GM04503 (cell line): ENCODE measurements at places on chromosomes 5 and 9.
A peak's percentile ranks its signal among the peaks of the same experiment; 100 is the strongest.

GRCh38 chr5:172373680-172374079, 80.6 kb downstream of the SH3PXD2B start:
- DNase-seq, result no peak

- no peak for DNase-seq
These were observed 149.7 kb downstream of the ENC1 start for GRCh38 chr5:74490814-74491213.

DNA sequence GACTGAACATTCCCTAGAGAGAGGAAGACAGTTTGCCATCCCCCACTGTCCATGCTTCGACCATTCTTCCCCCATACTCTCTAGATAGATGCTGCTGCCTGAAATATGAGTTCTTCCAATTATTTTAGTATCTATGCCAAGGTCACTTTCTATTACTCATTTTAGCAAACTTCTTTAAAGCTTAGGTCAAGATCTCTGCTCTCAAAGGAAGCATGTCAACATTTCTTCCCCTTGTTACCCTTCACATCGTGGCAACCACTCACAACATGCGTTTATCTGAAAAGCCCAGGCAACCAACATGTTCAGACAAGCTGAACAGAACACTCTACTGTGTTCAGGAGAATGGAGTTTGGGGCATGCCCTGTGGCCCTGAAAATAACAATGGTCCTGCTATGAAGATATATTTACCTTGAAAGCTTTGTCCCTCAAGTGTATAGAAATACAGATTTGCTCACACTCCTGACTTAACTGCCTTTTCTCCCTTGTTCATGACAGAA, 138.4 kb upstream of the KIF2A start:
- DNase-seq, result no peak

DNA sequence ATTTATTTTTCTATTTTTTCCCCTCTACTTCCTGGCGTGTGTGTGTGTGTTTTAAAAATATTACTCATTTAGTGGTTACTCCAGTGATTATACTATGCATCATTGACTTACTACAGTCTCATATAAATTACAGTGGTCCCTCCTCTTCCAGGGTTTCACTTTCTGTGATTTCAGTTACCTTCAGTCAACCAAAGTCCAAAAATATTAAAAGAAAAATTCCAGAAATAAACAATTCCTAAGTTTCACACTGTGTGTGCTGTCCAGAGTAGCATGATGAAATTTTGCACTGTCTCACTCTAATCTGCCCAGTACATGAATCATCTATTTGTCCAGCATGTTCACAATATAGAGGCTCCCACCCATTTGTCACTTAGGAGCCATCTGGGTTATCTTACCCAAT, 47.4 kb upstream of the CCDC112 start:
- DNase-seq, result no peak

DNA sequence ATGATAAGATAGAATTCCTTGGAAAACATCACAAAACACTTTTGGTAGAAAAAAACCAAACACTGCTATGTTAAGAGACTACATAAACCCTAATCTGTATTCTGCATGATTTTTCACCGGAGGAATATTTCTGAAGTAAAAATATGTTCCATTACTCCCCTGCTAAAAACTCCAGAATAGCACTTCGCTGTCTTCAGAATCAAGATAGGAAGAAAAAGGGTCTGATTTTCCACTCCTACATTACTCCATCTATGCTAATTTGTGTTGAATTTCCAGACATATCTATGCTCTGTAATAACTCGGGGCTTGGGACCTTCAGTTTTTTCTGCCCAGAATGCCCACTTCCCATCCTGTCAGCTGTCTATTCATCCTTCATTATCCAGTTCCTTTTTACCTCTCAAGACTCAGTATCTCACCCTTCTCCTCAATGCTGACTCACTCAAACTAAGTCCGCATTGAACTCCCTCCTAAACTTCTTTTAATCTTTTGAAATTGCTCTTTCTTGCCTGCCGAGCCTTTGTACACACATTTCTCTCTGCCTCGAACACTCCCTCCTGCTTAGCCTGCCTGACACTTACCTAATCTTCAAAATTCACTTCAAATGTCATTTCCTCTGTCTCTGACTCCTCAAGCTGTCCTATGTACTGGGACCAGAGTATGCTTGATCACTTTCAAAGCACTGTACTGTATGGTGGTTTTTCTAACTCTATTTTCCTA, 171.0 kb downstream of the ARRDC3 start:
- no peak for DNase-seq

GRCh38 chr9:88458716-88459465, 70.6 kb downstream of the SPIN1 start:
- DNase-seq, result peak; percentile 86

GRCh38 chr5:56330806-56331205, 97.7 kb upstream of the ANKRD55 start:
- DNase-seq, result no peak

DNA sequence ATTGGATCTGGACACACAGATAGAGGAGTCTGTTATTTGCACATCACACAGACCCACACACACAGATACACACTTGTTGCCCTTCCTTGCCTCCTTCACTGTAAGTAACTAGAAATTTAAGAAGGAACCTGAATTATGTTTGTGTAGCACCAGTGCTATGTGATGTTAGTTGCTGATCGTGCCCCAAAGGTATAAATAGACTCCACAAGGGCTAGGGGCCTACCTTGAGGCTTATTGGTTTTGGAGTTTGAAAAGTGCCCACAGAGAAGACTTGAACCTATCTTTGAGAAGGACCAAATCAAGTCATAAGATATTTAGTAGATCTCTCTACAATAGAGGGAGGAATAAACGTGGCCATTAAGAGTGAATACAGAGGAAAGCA, 8.8 kb upstream of the TGFBI start:
- no peak for DNase-seq

- DNase-seq, result no peak
These were observed 9.4 kb upstream of the CD74 start for GRCh38 chr5:150422075-150422474.

- DNase-seq, result no peak
These were observed 128.1 kb downstream of the STARD4 start for GRCh38 chr5:111384220-111384619.

- no peak for DNase-seq
These were observed 571 bp upstream of the S1PR3 start for GRCh38 chr9:88990729-88991065.

- DNase-seq, result peak; percentile 75
These were observed 9.1 kb upstream of the RFK start for GRCh38 chr9:76403352-76403751.

DNA sequence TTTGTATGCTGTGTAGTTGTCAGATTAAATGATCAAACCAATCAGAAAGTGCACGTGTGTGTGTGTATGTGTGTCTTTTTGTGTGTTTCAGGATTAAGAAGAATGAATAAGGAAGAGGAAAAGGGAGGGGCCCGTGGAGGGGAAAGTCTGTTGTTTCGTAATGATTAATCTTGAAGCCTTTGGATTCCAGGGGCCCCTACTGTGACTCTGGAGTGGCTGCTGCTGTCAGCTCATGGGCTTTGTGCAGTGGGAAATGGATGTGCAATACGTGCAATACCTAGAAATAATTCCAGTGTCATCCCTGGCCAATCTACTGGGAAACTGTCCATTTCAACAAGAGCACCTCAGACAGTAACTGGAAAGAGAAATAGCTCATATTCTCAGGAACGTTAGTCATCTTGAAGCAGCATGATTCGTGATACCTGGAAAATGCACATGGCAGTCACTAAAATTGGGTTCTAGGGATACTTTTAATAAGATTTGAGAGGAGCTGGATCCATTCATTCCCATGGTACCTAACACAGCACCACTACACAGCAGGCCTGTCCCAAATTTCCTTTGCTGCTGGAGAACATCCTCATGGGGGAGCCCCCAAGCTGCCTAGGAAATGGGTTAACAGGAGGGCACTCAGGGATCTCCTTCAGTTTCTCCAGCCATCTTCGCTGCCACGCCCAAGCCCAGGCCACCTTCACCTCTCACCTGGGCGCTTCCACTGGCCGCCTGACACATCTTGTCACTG, 186.3 kb downstream of the NR3C1 start:
- DNase-seq, result no peak

DNA sequence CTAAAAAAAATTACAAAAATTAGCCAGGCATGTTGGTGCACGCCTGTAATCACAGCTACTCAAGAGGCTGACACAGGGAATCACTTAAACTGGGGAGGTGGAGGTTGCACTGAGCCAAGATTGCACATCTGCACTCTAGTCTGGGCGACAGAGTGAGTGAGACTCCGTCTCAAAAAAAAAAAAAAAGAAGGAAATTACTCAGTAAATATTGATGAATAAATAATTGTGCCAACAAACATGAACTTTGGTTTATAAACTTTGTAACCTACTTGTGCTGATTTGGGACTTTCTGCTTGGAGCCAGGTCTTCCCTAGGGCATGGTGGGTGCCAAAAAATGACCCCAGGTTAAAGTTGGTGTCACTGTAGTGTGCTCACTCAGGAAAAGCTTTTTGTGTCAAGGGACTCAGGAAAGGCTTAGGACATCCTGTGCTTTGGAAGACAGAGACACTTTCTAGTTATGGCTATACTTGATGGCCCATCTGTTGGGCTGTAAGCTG, 19.0 kb downstream of the ABLIM3 start:
- DNase-seq, result no peak

- DNase-seq, result no peak
These were observed 1.6 kb downstream of the TMEM245 start for GRCh38 chr9:109117856-109118807.

- peak; percentile 13 for DNase-seq
These were observed 483.8 kb downstream of the DMAC1 start for GRCh38 chr9:7315746-7316145.

DNA sequence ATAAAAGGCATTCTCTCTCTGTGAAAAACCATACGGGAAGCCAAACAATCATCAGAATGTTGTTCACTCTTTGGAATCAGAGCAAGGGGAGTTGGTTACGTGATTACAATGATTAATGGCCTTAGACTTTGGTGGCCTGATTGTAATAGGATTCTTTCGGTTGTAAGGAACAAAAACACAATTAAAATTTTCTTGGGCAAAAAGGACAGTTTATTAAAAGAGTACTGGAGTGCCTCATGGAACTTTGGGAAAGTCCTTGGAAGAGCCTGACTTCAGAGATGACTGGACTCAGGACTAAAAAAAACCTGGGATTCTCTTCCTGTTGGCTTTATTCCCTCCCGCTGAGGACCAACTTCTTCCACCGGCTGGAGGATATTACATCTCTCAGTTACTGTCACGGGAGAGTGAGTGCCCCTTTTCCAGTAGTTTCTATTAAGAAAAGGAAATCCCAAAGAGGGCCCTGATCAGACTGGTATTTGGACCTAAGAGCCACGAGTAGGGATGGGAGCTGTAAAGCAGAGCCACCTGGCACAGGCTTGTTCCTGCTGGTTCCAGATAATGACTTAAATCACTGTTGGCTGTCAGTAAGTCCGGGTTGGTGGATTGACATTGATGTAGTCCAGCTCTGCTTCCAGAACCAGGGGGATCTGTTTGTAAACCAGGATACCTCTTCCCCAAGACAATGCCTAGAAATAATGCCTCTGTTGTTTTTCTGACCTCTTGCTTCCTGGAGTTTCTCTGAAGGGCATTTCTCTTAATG, 53.9 kb downstream of the CFAP95 start:
- DNase-seq, result peak; percentile 62

- no peak for DNase-seq
These were observed 8.4 kb downstream of the PCYOX1L start for GRCh38 chr5:149366169-149366729.

DNA sequence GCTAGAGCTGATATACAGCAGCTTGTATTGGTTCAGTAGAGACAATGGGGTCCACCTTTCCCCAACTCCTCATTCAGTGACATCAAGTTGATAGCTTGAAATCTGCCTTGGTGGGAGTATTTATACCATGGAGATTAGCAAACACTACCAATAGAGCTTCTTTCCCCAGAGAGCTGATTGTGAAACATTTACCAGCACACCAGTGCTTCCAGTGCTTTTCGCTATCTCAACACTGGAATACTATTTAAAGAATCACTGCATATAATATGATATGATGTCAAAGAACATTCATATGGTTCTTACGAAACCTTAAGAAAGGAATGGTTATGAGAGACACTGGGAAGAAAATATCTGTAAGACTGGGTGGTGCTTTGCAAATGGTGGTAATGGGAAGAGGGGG, 21.8 kb upstream of the RNF145 start:
- no peak for DNase-seq

DNA sequence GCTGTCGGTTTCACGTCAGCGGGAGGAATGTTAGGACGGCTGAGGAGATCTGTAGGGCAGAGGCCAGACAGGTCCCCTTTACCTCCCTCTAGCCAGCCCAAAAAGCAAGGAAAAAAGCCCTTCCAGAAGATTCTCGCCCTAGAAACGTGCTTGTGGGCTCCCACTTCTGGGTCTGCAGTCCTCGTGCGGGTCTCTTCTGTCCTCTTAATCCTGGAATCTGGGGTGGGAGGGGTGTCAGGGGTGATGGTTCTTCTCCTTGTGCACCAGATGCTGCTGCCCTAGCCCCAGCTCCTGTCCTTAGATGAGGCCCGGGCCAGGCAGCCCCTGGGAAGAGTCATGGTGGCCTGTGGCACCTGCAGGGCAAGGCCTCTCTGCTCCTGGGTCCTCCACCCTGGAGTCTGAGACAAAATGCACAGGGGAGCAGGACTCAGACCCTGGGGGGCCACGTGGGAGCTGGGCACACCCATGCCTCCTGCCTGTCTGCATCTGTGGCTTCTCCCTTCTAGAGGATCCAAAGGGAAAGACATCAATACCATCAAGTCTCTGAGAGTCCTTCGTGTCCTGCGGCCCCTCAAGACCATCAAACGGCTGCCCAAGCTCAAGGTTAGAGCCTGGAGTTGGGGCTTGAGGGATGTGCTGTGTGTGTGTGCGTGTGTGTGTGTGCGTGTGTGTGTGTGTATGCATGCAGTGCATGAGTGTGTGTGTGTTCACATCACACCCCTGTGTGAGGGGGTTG, 174.2 kb downstream of the CACNA1B start:
- no peak for DNase-seq

GRCh38 chr9:33453286-33453860, 6.0 kb upstream of the AQP3 start:
- no peak for DNase-seq

- no peak for DNase-seq
These were observed 75.9 kb downstream of the DAP start for GRCh38 chr5:10685115-10685521.

GRCh38 chr9:26061948-26062575, 383.8 kb upstream of the TUSC1 start:
- DNase-seq, result no peak

GRCh38 chr9:16202914-16203728, 650.3 kb downstream of the CCDC171 start:
- peak; percentile 78 for DNase-seq

DNA sequence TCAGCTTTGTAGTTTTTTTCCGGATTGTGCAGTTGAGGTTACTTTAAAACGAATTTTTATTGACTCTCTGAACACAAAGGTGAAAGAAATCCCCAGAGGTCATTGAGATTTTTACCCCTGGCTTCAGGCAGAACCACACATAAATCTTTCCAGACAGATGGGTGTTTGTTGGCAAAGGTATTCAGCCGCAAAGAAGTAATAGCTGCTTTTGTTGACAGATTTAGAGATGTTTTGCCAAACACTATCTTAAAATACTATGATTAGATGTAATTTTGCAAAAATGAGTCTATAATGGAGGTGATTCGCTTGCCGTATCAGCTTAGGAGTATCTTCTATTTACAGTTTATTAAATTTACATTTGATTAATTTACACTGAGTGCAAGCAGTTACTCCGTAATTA, 418.3 kb upstream of the CLINT1 start:
- no peak for DNase-seq

GRCh38 chr5:139660923-139661814, 13.0 kb downstream of the CXXC5 start:
- peak; percentile 74 for DNase-seq
